A673 (cell line): ENCODE measurements at places on chromosomes 2 and 18. TPM values are rescaled to one million over a fixed set of nuclear protein-coding genes. Genes with fewer than 3 reads are reported as not detected.
A peak's percentile ranks its signal among the peaks of the same experiment; 100 is the strongest.

DNA sequence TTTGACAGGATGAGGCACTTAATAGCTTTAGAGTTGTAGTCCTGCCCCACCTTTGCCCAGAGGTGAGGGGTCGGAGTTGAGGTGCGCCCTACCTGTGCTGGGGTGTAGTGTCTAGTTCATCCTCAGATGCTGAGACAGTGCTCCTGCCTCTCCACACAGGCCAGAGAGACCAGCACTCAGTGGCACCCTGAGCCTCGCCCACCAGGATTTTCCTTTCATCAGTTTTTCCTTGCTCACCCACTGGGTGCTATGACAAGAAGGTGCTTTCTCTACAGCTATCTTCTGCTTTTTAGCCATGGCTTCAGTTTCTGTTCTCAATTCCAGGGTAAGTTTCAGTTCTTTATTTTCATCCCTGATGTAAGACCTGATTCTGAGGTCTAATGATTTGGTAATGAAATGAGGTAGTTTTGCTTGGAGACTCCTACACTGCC is 16.8 kb upstream of the TMEM131 start:
- H3K4me1 ChIP-seq: no peaks in the 10 kb centered on the region
- H3K27me3 ChIP-seq: no peaks in the 10 kb centered on the region
- H3K36me3 ChIP-seq: no peaks in the 10 kb centered on the region
- H3K4me3 ChIP-seq: no peak overlapping the region
- no peak overlapping the region for H3K27ac ChIP-seq
- DNase-seq: no peak

DNA sequence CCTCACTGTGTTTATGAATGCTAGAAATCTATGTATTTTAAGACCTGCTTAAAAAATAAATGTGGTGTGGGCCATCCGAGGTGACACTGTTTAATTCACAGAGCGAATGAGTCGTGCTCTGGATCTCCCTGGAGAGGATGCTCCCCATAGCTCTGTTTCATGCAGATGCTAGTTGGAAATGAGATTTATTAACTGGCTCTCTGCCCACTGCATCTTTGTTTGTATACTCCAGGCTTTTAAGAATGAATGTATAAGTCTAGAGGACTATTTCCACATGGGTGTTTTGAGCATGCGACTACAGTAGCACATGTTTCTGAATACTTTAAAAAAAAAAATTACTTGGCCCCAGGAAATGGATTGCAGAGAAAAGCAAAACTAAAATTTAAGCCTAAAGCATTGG is 3.9 kb downstream of the MAPRE2 start:
- no peaks in the 10 kb centered on the region for H3K36me3 ChIP-seq
- H3K4me1 ChIP-seq: peaks cover 15% of the 10 kb centered on the region
- H3K27ac ChIP-seq: no peak overlapping the region
- H3K27me3 ChIP-seq: no peaks in the 10 kb centered on the region
- peak; percentile 54 for DNase-seq

DNA sequence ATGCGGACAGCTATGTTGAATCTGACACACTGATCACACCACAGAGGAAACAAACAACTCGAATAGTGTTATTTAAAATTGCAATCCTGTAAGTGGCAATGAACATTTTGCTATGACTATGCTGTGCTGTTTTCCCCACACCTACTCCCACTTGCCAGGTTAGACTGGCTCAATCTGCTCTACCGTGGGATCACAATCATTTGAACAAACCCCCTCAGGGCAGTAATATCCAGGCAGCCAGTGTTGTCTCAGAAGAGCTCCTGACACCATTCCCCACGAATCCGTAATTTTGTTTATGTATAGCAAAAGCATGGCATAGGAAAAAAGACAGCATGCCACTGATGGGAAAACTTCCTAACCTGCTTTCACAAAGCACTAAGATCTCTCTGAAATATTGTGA is 284.3 kb downstream of the ERBB4 start:
- H3K36me3 ChIP-seq: no peaks in the 10 kb centered on the region
- DNase-seq: no peak
- no peaks in the 10 kb centered on the region for H3K27me3 ChIP-seq
- no peak overlapping the region for H3K27ac ChIP-seq
- H3K4me3 ChIP-seq: no peak overlapping the region

- H3K27me3 ChIP-seq: no peaks in the 10 kb centered on the region
- H3K4me1 ChIP-seq: no peaks in the 10 kb centered on the region
- H3K27ac ChIP-seq: no peak overlapping the region
- no peaks in the 10 kb centered on the region for H3K36me3 ChIP-seq
- DNase-seq: no peak
These were observed 142.9 kb upstream of the ZNF521 start for GRCh38 chr18:25494888-25495287.

DNA sequence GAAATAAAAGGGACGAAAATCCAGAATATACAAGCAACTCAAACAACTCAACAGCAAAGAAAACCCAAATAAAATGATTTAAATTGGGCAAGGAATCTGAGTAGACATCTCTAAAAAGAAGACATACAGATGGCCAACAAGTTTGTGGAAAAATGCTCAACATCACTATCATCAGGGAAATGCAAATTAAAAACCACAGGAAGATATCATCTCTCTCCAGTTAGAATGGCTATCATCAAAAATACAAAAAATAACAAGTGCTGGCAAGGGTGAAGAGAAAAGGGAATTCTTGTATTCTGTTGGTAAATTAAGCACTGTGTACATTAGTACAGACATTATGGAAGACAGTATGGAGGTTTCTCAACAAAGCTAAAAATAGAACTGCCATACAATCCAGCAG is 80.0 kb downstream of the RAB31 start:
- no peak overlapping the region for H3K4me3 ChIP-seq
- H3K27ac ChIP-seq: no peak overlapping the region
- no peak for DNase-seq
- no peaks in the 10 kb centered on the region for H3K27me3 ChIP-seq
- H3K36me3 ChIP-seq: no peaks in the 10 kb centered on the region

TMEM247 gene
- not detected in 2 replicates for total RNA-seq
